ENCODE measurements at places on chromosomes 11 and 22. TPM values are rescaled to one million over a fixed set of nuclear protein-coding genes. Genes with fewer than 3 reads are reported as not detected.

The HBB gene
- 3,814 TPM for total RNA-seq

The LUZP2 gene
- 2.1 TPM for total RNA-seq

The LRRC4C gene
- 2.1 TPM for total RNA-seq

The BTBD10 gene
- total RNA-seq, result 91.3 TPM

The SHANK3 gene
- 4.2 TPM for total RNA-seq

The GLYATL2 gene
- total RNA-seq, result 0.52 TPM

The TENM4 gene
- total RNA-seq, result 18.3 TPM

The SEC14L2 gene
- 2.1 TPM for total RNA-seq

The VPREB3 gene
- total RNA-seq, result not detected

The NXPE4 gene
- total RNA-seq, result not detected

The LINC01488 gene
- not detected for total RNA-seq

The LMNTD2 gene
- total RNA-seq, result under 0.01 TPM

The C11orf65 gene
- 1.0 TPM for total RNA-seq

The CD3G gene
- total RNA-seq, result under 0.01 TPM

All from skeletal muscle tissue (tissue), 5 donors.